ENCODE measurements at places on chromosomes 5 and 9.
A peak's percentile ranks its signal among the peaks of the same experiment; 100 is the strongest.

- no peak for DNase-seq
Observed at GRCh38 chr5:143062379-143062778, 292.2 kb downstream of the ARHGAP26 start.

- no peak for DNase-seq
Observed at GRCh38 chr9:12657998-12658397, 35.2 kb upstream of the TYRP1 start.

DNA sequence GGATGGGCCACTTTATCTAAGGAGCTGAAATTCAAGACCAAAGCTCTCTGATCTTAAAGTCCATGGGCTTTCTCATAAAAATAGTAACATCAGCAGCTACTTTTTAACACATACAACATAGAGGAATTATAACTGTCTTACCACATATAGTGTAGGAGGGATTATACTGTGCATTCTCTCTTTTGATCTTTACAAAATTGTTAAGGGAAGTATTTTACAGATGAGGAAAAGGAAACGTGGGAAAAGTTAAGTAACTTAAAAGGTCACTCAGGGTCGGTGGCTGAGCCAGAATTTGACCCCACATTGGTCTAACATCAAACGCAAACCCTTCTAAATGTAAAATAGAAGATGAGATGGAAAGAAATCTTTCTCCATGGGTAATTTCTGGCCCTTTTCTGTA lies 38.4 kb downstream of the ZNF608 start:
- DNase-seq = no peak

DNA sequence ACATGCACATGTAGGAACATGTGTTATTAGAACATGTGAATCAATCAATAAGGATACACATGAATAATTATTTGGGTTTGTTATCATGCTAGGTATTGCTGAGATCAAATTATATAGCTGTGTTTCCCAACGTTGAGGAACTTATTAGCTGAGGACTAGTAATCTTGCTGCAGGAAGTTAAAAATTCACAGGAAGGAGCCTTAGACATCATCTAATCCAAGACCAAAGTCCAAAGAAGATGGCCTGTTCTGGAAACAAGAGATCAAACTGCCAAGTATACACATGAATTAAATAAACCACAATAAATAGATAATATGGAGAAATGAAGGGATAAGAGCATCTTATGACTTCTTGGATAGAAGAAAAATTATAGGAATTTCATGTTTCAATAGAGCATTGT lies 19.9 kb downstream of the POU5F2 start:
- no peak for DNase-seq

DNA sequence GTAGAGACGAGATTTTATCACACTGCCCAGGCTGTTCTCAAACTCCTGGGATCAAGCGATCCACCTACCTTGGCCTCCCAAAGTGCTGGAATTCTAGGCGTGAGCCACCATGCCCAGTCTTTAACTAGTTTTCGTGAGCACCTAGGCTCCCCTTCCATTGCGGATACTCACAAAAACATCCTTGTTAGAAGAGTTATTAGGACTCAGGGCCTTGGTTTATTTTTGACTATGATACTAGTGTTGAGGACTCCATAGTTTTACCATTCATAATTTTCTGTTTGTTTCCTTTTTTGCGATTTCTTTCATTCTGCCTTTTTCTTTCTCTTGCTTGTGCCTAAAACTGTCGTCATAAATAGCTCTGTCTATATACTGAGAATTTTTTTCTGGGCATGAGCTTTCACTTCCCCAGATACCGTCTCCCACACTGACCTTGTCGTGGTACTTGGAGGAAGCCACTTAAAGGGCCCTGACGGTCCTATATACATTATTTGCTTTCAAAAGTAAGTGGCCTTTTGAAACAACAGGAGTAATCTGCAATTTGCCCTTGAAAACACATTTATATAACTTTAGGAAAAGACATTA lies 5.2 kb downstream of the F2R start:
- no peak for DNase-seq

DNA sequence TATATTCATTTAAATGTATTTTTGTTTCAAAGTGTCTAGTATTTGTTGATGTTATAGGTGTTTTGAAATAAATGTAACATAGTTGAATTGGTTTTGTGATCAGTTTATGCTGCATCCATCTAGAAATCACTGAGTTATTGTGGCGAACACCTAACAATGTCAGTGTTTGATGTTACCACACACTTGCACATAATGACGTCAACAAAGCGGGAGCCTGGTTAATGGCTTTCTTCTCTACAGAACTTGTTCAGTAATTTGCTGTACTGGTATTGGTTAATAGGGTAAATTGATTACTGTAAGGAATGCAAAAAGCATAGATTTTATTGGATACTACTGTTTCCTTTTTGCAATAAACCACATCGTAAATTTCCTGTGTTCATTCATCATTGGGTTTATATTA lies 133.0 kb downstream of the ATG10 start:
- no peak for DNase-seq

DNA sequence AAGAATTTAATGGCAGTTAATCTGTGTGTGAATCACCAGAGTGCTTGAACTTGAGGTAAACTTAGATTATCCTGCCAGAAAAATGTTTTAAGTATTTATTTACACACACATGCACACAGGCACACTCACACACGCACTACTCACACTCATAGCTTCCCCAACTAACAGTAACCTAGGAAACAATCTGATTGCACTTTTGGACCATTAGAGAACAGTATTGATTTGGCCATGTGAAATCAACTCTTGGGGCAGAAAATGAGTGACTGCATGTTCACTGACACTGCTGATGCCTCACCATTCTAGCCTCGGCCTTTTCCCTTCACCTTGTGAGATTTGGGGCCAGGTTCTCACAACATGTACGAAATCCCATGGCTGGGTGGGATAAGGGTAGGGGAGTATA lies 64.1 kb downstream of the SLC1A3 start:
- DNase-seq = no peak

DNA sequence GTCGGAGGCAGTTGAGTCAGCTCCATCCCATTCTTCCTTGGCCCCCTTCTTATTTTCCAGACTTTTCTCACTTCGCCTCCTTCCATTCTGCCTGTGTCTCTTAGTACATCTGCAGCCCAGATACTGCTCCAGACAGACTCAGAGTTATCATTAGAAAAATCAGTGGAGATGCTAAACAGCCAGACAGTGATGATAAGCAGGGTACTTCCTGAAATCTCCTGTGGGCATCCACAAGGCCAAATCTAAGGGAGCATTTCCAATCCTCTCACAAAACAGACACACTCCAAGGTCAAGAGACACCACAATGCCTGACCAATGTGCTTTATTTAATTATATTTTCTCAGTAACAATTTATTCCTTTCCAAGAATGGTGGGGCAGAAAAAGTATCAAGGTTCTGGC lies 14.5 kb upstream of the RLN1 start:
- DNase-seq = no peak

DNA sequence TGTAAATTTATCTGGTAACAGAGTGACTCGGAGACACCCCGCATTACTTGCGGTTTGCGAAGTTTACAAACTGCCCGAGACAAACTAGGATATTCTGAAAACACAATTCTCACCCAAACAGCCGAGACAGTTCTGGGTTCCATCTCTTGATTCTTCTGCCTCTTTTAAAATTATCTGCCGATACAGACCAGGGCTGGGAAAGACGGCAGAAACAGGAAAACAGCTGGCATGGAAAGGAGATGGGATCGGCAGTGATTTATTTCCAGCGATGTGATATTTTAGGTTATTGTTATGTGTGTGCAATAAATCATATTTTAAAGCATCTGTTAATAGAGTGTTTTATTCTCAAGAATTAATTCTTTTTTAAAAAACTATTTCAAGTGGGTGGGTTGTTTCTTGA lies 93.3 kb upstream of the LMX1B start:
- no peak for DNase-seq

DNA sequence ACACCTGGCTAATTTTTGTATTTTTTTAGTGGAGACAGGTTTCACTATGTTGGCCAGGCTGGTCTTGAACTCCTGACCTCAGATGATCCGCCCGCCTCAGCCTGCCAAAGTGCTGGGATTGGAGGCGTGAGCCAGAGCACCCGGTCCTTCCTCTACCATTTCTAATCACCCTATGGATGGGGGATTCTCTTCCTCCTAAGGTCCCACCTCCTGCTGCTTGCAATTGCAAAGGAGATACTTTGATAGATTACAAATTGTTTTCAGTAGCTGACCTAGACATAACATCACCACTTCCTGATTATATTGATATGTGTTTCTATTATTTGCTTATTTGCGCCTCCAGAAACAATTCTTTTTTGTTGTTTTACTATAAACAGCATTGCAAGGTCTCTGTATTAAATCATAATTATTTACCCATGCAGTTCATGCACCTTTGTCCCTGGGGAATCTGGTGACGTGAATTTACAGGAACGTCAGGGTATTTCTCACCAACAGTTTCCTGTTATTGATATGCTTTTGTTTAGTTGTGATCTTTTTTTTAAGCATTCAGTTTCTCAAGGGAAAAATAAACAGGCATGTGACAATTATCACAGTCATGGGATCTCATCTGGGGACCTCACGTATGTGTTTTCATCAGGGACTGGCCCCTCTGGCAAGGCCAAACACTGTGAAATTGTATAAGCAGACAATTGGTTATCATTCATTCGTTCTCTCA lies 43.2 kb downstream of the ESM1 start:
- no peak for DNase-seq

DNA sequence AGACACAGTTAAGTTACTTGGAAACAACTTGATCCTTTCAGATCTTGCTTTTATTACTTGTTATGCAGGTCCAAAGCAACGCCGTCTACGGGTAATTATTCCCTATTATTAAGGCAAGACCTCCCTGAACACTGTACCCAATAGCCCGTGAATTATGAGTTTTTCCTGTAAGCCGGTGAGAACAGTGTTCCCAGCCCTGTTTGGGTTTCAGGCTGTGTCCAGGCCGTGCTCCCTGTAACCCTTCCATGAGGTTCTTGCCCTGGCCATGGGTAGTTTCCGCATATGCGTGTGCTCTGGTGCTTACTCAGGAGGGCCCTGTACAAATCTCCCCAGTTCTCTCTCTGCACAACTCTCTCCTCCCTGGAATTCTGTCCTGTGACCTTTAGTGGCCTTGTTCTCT lies 65.6 kb upstream of the CNOT6 start:
- DNase-seq = no peak

GRCh38 chr9:17025281-17025680 lies 109.6 kb upstream of the CNTLN start:
- no peak for DNase-seq

GRCh38 chr5:17308326-17309065 lies 91.1 kb downstream of the BASP1 start:
- DNase-seq = no peak

GRCh38 chr9:23615569-23615968 lies 210.5 kb downstream of the ELAVL2 start:
- DNase-seq = no peak

GRCh38 chr5:6496636-6497035 lies 48.0 kb downstream of the UBE2QL1 start:
- no peak for DNase-seq

DNA sequence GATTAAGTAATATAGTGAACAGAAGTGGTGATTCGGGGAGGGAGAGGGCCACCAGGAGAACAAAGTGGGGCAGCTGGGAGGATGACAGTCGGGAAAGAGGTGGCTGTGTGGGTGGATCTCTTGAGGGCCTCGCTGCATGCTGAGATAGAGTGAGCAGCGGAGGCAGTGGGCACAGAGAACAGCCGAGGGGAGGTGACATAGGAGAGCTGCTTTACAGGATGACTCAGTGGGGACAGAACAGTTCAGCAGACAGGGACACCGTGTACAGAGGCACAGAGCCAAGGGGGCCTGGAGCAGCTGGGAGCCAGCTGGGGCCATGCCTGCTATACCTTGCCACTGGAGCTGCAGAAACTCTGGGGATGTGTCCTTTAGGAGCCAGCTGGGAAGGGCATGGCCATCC lies 273.9 kb downstream of the GADD45G start:
- peak; percentile 47 for DNase-seq

DNA sequence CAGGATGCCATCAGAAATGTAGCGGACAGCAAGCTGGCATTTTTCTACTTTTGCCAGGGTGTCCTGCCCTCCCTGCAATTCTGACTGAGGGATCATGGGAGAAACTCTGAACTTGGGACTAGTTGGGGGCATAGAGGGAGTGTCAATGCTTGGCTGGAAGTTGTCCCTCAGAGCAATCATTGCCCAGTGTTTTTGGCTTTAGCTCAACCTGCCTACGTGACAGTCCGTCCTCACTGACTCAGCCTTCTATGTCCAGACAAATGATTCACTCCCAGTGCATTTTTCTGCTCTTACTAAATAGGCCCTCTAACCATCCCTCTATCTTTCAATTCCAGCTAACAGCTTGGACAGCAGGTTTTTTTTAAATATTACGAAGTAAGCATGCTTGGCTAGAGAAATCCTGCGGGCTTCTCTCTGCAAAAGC lies 627.4 kb downstream of the TLR4 start:
- no peak for DNase-seq

DNA sequence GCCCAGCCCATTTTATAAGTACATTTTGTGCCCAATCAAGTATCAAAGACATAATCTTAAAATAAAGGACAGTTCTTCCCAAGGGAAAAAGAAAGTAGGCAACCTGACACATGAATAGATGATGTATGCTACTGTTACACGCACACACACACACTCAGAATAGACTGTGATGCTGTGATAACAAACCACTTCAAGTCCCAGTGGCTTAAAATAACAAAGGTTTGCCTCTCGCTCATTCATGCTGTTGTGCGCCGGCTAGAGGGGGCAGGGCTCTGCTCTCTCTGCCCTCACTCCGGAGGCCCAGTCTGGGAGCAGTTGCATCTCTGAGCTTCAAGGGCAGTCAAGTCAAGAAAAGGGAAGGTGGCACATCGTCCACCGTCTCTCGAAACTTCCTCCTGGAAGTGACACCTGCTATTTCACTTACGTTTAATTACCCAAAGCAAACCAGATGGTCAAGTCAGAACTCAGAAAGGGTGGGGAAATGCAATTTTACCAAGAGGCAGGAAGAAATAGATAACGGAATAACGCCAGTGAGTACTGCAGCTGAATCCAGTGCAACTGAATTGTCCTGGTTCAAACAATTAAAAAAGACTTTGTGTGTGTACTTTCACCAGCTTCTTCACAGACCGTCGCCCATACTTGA lies 43.3 kb downstream of the ANKRD33B start:
- no peak for DNase-seq

DNA sequence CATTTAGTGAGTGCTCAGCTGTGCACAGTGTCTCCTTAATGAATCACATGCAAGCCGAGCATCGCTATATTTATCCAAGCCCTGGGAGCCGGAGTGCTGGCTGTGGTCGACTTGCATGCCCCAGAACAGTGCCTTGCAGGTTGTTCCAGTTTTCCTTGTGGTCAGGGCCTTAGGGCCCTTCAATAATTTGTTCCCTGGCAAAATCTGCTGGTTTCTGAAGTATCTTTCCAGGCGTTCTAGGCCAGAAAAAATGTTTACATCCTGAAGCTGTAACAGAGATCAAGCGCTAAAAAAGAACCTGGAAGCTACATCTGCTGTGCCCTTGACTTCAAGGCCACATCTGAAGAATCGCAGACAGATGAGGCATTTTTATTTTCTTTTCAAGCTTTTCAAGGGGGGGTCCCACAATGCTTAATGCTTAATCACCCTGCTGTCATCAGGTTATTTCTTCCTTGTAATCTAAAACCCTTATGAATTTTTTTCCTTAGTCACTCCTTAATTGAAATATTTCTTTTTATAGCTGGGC lies 105.8 kb downstream of the DOCK2 start:
- DNase-seq = no peak

GRCh38 chr5:38800515-38800914 lies 45.3 kb upstream of the OSMR start:
- no peak for DNase-seq

GRCh38 chr5:89353837-89354551 lies 471.0 kb upstream of the MEF2C start:
- DNase-seq = no peak
